ENCODE measurements at places on chromosomes 11 and 22.
A peak's percentile ranks its signal among the peaks of the same experiment; 100 is the strongest.

- DNase-seq = no peak
Measured at GRCh38 chr22:42947211-42947990, 67.5 kb downstream of the PACSIN2 start.

DNA sequence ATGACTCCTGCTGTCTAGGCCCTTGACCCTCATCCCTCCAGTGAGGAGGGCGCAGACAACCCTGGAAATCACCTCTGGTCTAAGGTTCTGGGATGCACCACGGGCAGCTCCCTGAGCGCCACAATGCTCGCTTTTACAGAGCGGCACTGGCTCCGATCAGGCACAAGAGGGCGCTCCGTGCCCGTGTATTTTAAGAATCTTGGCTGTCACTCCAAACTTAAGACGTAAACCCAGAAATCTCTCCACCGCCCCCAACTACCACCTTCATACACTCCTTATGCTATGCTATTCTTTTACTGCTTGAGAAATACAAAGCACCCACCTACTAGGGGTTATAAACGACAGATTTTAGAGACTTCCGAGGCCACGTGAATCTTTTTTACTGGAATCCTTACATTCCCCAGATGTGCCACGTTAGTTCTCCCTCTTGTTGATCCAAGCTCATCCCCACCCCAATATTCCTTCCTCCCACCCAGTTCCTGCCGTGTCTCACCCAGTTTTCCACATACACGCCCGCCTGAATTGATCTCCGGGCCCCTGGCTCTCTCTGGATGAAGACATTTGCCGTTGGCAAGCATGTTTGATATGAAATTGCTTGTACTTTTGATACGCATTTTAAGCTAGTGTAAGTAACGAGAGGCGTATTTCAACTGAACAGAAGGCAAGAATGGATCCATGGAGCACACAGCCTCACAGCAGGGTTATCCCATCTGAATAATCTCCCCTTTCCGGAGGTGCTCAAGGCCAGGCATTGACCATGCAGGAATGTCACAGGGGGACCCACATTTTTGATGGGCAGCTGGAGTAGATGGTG lies 453.5 kb downstream of the OPCML start:
- peak; percentile 55 for DNase-seq

DNA sequence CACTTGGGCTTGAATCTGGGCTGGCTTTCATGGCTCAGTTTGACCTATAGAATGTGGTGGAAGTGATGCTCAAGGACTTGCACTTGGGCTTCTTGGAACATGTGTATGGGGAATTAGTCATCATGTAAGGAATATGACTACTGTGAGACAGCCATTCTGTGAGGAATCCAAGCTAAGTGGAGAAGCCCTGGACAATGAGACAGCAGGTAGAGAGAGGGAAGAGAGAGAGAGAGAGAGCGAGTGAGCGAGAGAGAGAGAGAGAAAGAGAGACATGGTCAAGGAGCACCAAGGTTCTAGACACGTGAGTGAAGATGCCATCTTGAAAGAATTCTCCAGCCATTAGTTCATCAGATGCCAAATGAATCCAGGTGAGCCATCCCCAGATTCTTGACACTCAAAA lies 261.6 kb upstream of the SORL1-AS1 start:
- DNase-seq = no peak

- no peak for DNase-seq
Measured at GRCh38 chr11:123406441-123407129, 23.5 kb upstream of the GRAMD1B start.

GRCh38 chr11:126354631-126355323 lies 709 bp upstream of the ST3GAL4 start:
- DNase-seq = no peak

DNA sequence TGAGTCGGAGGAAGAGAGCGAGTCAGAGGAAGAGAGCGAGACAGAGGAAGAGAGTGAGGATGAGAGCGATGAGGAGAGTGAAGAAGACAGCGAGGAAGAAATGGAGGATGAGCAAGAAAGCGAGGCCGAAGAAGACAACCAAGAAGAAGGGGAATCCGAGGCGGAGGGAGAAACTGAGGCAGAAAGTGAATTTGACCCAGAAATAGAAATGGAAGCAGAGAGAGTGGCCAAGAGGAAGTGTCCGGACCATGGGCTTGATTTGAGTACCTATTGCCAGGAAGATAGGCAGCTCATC lies 780 bp downstream of the TRIM44 start:
- DNase-seq = no peak

DNA sequence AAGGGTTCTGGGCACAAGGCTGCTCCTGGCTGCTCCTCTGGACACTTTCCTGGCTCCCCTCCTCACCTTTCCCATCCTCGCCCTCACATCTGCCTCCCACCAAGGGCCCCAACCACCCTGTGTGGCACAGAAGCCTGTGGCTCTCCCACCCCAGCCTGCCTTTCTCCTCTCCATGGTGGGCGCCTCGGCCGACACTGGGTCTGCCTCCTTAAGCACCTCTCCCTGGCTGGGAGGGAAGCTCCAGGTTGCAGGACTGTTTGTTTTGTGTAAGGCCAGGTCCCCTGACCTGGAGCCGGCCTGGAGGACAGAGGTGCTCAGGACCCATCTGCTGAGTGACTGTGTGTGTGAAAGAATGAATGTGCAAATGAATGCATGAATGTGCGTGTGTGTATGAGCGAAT lies 14.1 kb downstream of the MUC6 start:
- DNase-seq = no peak

GRCh38 chr11:74443071-74443864 lies 24.1 kb downstream of the KCNE3 start:
- DNase-seq = no peak

DNA sequence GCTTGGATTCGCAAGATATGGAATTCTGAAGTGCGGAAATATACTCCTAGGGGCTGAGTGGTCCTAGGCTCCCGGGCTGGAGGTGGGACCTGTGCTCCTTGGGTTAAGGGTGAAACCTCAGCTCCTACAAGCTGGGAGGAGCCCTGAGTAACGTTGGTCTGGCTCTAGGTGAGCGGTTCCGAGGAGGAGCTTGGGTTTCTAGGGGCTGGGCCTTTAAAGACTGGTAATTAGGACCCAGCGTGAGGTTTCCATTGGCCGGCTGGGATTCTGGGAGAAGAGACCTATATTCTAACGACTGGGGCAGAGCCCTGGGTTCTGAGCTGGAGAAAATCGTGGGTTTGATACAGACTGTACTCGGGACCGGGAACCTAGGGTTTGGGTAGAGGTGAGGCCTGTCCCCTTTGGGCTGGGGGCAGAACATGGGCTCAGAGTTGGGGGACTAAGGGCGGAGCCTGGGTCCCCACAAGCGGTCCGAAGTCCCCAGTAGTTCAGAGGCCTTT lies 882 bp upstream of the MAP4K2 start:
- no peak for DNase-seq

GRCh38 chr11:71326328-71326940 lies 74.1 kb upstream of the SHANK2 start:
- no peak for DNase-seq

DNA sequence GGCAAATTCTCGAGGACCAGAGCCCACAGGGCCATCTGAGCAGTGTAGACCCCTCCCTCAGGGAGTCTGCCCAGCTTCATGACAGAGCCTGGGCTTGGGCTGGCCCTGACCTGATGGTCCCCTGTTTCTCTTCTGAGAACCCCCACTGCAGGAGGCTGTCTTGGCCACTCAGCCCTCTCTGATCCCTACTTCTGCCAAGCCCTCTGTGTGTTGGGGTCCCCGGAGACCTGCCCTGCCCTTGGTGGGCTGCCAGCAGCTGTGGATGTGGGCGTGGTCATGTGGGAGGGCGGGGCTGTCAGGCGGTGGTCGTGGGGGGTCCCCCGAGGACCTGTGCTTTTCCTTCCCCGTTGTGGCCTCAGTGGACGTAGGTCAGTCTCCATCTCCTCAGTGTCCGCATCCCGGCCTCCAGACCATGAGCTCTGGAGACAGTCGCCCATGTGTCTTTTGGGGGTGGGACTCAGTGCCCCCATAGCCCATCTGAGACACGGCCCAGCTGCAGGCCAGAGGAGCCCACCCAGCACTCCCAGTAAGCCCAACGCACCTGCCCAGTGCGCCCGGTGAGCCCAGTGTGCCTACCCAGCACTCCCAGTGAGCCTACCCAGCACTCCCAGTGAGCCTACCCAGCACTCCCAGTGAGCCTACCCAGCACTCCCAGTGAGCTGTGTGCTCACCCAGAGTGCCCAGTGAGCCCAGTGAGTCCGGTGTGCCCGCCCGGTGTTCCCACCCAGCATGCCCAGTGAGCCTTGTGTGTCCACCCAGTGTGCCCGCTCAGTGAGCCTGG lies 409.2 kb downstream of the TBC1D22A start:
- DNase-seq = no peak

DNA sequence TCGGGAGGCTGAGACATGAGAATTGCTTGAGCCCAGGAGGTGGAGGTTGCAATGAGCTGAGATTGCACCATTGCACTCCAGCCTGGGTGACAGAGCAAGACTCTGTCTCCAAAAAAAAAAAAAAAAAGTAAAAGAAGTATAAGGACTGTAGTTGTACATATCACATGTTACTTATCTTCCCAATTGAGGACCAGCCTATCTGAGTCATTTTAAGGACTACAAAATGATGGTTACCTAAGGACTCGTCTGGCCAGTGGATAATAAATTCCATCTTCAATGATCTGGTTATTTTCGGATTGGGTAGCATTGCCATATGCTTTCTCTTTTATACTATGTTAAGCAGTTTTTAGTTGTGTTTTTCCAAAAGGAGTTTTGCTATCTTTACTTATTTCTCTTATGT lies 55.3 kb downstream of the PPFIA1 start:
- DNase-seq = no peak

- no peak for DNase-seq
Measured at GRCh38 chr22:49776891-49777290, 50.8 kb downstream of the BRD1 start.

GRCh38 chr11:64312947-64313346 lies 4.4 kb downstream of the TRMT112 start:
- DNase-seq = no peak

DNA sequence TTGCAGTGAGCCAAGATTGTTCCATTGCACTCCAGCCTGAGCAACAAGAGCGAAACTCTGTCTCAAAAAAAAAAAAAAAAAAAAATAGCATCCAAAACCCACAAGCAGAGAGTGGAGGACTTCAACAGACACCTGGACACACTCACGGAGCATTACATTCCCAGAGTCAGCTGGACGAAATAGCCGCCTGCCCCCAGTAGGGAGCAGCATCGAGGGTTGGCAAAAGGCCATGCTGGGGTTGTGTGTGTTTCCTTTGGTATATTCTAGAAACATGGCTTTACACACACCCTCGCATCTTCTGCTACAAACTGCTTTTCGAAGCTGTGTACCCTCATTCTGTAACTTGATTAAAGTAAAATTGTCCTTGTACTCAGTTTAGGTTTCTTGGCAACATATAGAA lies 5.3 kb downstream of the ADA2 start:
- peak; percentile 7 for DNase-seq

GRCh38 chr11:125279676-125280418 lies 115.3 kb downstream of the PKNOX2 start:
- DNase-seq = no peak

GRCh38 chr22:29787371-29787980 lies 20.3 kb downstream of the UQCR10 start:
- DNase-seq = no peak

DNA sequence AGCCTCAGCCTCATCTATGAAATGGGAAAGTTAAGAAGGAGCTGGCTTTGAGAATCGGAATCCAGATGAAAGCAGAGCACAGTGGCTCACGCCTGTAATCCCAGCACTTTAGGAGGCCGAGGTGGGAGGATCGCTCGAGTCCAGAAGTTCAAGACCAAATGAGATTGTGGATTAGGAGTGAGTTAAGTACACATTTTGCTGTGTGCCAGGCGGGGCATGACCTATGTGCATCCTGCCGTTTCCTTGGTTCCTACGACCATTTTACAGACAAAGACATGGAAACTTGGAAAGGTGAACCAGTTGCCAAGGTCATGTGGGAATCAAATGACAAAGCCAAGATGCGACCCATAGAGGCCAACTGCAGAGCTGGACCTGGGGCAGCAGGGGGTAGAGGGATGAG lies 4.2 kb downstream of the PLA2G3 start:
- DNase-seq = no peak

GRCh38 chr11:87144252-87144651 lies 106.5 kb downstream of the TMEM135 start:
- DNase-seq = no peak

GRCh38 chr22:45526768-45527360 lies 24.2 kb downstream of the FBLN1 start:
- DNase-seq = no peak

GRCh38 chr11:118139578-118139977 lies 13.0 kb downstream of the SCN4B start:
- no peak for DNase-seq

- no peak for DNase-seq
Measured at GRCh38 chr11:12506404-12506921, 129.1 kb downstream of the PARVA start.

GRCh38 chr11:26777372-26777808 lies 55.5 kb upstream of the SLC5A12 start:
- no peak for DNase-seq

- no peak for DNase-seq
Measured at GRCh38 chr11:84740050-84740449, 887.1 kb downstream of the DLG2 start.

DNA sequence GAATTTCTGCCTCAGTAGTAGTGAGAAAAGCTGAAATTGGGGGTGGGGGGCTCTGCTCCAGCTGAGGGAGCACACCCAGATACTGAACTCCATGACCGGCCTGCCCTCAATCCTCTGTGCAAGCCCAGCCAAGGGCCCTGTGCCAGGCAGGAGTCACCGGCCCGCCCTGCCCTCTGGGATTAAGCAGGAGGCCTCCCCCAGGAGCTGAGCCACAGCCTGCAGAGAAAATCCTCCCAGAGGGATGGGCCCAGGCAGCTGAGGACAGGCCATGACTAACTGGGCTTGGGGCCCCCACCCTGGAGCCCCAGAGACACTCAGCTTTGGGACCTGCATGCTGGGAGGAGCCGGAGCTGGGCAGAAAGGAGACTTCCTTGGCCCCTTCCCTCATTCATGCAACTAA lies 48.8 kb downstream of the MN1 start:
- DNase-seq = no peak

DNA sequence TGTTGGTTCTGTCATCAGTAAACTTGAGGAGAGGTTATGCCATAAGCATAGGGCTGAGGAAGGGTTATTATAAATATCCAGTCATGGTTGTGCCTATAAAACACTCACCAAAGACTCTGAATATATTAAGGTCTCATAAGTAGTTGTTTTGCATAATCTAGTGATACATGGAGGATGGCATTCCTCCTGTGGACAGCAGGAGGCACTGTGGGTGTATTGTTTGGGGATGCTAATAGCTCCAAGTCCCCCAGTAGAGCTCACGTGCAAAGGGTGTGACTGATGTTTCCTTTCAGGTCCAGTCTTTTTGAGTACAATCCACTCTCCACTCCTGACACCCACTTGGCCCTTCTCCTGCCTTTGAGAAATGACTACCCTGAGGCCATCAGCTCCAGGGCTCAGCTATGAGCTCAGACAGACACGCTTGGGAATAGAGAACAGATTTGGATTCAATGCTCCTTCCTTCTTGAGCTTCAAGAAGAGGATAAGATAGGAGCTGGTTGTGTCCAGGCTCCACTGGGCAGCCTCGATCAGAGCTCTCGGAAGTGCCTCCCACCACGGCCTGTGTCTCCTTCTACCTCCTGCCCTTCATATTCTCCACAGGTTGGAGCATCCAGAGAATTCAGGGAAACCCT lies 85.2 kb upstream of the IGLL5 start:
- DNase-seq = peak; percentile 6

- DNase-seq = no peak
Measured at GRCh38 chr11:45412521-45412920, 126.4 kb upstream of the SYT13 start.

GRCh38 chr11:64372802-64373597 lies 14.0 kb downstream of the RPS6KA4 start:
- no peak for DNase-seq

GRCh38 chr11:66176650-66177049 lies 91.8 kb upstream of the RAB1B start:
- DNase-seq = no peak

- no peak for DNase-seq
Measured at GRCh38 chr22:37843741-37844089, 419 bp downstream of the ANKRD54 start.
